GM03348 (cell line): ENCODE measurements at places on chromosomes 1 and 21.

DNA sequence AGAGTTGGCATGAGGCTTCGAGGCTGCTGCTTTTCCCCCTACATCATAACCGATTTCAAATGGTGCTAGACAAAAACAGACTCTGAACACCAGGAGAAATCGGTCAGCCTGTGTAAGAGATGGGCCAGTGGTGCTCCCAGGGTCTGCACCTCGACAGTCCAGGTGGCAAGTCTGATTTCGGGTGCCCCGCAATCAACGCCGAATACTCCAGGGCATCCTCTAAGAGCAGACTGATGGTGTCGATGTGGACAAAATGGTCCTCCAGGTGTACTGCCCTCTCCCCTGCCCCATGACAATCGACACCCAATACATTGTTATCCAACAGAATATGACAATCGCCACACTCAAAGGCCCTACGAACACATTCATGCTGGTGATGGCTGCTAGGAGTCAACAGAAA lies 50.0 kb downstream of the CD46 start:
- no peak for DNase-seq

DNA sequence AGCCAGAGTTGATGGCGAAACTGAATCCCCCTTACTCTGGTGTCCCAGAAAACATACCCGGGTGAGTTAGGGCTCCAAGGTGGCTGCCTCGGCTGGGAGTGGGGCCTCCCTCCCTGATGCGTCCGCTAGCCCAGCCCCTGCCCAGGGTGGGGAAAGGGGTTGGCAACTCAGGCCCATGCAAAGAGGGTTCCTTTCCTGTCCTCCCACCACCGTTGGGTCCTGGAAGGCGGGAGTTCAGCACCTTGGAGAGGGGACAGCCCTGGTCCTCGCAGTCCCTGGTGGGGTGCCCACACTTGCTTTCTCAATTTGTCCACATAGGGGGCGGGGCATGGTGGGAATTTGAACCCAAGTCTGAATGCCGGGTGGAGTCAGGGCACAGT lies 6.1 kb downstream of the SRM start:
- DNase-seq = peak; percentile 53

DNA sequence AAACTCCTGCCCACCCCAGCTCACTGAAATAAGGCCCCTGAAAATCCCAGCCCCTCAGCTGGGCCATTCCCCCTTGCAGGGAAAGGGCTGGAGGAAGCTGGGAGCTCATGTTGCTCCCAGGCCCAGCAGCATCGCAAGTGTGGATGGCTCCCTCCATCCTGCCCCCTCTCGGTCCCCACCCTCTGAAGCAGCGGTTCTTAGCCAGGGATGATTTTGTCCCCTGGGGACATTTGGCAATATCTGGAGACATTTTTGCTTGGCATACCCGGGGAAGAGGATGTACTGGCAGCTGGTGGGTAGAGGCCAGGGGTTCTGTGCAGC lies 56.8 kb downstream of the PSMG1 start:
- no peak for DNase-seq

- peak; percentile 54 for DNase-seq
Observed at GRCh38 chr1:7218210-7218832, 433.1 kb downstream of the CAMTA1 start.

DNA sequence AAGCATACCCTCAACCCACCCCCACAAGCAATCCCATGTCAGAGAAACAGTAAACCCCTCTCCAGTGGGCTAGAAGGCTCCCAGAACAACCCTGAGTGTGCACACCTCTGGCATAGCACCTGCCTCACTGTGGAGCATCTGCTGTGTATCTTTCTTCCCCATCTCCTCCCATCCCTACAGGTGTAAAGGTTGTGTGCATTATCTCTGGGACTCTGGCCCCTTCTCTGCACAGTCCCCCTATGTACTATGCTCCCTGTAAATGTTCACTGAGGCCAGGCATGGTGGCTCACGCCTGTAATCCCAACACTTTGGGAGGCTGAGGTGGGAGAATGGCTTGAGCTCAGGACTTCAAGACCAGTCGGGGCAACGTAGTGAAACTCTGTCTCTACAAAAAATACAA lies 700 bp upstream of the CACNA1S start:
- no peak for DNase-seq

DNA sequence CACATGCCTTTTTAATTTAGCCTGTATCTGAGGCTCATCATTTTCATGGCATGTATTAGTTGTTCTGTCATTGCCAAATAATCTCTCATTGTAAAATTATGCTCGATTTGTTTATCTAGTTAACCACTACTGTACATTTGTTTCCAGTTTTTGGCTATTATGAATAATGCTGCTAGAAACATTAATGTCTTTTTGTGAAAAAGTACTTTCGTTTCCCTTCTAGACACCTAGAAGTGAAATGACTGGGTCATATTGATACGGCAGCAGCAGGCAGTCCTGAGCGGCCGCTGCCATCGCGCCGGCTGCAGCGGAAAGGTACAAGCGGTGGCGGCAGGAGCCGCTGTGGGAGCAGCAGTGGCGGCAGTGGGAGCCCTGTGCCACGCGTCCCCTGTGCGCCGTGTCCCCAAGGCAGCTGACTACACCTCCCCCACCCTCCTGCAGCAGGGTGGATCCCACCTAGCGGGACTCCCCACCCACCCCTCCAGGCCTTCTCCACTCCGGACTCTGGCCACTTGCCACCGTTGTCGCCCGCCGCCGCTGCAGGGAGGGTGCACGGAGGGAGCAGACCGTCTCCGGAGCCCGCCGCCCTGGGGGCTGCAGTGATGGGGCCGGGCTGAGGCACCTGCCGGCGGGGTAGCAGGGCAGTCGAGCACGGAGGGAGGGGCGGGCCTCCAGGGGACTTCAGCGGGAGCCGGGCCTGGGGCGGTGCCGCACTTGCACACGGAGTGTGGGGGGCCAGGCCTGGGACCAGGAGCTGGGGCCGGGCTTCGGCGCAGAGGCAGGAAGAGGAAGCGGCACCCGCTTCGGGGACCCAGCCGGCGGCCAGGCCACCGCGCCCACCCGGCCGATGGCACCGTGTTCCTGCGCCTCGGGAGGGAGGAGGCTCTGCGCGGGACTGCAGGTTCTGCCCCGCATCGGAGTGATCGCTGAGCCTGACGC lies 66.8 kb upstream of the RGS7 start:
- peak; percentile 54 for DNase-seq

DNA sequence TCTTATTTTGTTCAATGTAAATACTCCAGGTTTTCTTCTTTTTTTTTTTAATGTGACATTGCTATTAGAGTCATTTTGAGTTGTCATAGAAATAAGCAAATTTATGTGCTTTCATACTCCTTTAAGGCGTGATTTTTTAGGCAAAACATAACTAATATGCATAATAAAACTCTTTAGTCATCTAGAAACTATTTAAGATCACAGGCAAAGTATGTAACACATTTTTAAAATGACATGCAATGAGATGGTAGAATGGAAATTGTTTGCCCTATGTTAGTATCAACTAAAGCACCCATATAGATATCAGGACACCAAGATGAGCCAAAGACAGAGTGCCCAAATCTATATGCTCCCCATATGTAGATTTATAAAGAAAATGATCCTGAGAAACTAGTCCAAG lies 41.5 kb upstream of the SGIP1 start:
- no peak for DNase-seq

DNA sequence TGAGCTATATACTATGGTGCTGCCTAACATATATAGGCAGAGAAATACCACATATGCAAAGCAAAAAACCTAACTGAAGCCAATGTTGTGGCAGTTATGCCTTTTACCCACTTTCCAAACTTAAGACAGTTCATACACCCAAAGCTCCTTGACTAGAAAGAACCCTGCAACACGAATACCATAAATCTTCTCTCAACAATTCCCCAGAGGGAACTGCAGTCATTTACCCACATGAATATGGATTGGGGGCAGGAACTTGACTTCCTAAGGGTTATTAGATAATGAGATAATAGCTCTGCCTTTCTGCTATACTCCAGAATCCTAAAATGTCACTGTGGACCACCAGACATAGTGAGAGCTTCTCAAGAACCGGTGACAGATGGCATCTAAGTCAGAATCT lies 2.9 kb upstream of the ASPM start:
- no peak for DNase-seq

DNA sequence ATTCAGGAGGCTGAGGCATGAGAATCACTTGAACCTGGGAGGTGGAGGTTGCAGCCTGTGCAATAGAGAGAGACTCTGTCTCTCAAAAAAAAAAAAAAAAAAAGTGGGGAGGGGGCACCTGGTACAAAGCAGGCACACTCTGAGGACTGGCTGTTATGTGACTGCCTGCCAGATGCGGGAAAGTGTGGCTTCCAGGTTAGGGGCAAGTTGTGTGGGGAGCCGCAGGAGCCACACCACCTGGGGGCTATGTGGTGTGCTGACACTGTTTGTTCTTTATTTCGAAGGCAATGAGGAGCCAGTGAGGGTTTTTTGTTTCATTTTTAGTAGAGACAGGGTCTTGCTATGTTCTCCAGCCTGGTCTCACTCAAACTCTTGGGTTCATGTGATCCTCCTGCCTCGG lies 5.7 kb downstream of the THEMIS2 start:
- no peak for DNase-seq

GRCh38 chr1:240314845-240315801 lies 223.4 kb downstream of the FMN2 start:
- DNase-seq = peak; percentile 41

- DNase-seq = no peak
Observed at GRCh38 chr1:234921266-234922062, 207.2 kb downstream of the TOMM20 start.

DNA sequence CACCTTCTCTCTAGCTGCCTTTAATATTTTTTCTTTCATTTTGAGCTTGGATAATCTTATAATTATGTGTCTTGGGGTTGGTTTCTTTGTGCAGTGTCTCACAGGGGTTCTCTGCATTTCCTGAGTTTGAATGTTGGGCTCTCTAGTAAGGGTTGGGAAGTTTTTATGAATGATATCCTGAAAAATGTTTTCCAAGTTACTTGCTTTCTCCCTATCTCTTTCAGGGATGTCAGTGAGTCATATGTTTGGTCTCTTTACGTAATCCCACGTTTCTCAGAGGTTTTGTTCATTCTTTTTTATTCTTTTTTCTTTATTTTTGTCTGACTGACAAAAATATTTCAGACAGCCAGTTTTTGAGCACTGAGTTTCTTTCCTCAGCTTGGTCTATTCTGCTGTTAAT lies 55.4 kb upstream of the CCDC190 start:
- peak; percentile 18 for DNase-seq

DNA sequence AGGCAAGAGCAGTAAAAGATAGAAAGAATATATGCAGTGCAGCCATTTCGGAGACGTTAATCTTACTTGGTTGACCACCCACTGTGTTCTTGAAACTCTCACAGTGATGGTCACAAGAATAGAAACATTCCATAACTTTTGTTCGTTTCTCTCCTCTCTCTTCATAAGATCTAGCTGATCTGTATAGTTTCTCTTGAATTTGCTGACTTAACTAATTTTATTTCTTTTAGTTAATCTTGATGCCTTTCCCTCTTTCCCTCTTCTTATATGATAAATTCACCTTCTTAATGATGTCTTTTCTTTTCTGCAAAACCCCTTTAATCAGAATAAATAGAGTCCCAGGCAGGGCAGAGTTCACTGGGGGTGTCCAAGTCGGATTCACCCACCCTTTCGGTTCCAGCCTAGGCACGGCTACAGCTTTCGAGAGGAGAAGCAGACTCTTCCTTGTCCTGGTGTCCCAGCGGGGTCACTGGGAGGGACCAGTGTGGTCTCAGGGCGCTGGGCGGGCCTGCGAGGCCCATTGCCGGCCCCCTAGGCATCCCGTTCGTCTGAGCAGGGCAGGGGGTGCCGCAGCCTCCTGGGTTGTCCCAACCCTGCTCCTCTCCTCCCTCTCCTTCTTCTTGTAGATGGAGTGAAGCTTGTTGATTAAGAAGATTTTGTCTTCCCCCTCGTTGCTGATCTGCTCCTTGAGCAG lies 39.8 kb downstream of the ZNF691 start:
- no peak for DNase-seq

DNA sequence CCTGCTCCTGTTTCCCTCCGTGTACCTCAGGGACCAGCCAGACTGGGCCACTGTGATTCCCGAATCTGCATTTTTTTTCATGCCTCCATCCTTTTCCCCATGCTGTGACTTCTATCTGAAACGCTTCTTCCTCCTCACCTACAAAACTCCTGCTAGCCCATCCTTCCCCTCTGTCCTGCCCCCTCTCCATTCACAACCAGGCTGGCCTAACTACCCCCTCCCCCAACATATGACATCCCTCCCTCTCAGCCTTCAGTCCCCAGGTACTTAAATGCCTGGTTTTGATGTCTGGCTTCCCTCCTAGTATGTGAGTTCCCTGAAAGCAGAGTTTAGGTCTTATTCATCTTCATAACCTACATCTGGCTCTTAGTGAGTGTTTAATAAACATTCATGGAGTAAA lies 82.7 kb downstream of the TAS1R2 start:
- no peak for DNase-seq

- no peak for DNase-seq
Observed at GRCh38 chr1:20699558-20699957, 18.2 kb downstream of the KIF17 start.

DNA sequence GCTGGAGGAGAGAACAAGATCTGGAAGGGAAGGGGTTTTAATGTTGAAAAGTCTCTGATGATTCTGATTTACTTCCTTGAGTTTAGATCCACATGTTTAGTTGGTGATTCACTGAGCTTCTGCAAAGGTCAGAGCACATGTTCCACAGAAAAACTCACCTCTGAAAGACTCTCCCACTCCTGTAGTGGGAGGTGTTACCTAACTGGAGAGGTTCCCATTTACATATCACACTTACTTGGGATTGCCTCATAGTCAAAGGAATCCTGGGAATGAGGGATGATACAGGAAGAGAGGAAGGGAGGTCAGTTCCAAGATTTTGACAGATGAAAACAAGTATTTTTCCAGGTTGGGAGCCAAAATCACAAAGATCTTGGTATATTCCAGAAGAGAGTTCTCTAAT lies 2.7 kb upstream of the NTNG1 start:
- no peak for DNase-seq

- DNase-seq = no peak
Observed at GRCh38 chr21:40835184-40835694, 11.7 kb downstream of the DSCAM start.

GRCh38 chr1:92441697-92442342 lies 44.9 kb downstream of the GFI1 start:
- DNase-seq = no peak

GRCh38 chr1:32977546-32978087 lies 13.0 kb upstream of the RNF19B start:
- DNase-seq = no peak

DNA sequence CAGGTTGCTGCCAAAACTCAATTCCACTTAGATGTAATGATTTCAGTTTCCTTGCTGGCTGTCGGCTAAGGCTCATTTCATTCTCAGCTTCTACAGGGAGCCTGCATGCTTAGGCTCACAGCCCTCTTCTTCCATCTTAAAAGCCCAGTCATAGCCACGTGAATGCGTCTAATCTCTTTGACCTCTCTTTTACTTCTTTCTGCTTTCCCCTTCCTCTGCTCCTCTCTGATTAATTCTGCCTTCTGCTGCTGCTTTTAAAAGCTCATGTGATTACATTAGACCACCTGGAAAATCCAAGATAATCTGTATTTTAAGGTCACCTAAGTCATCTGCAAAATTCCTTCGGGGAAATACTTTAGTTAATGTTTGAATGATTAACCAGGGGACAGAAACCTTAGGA lies 812.8 kb upstream of the BRINP3 start:
- no peak for DNase-seq

GRCh38 chr1:159092036-159092760 lies 15.6 kb upstream of the AIM2 start:
- DNase-seq = peak; percentile 62

- DNase-seq = no peak
Observed at GRCh38 chr21:39525129-39525528, 73.4 kb downstream of the SH3BGR start.
